ENCODE measurements at places on chromosomes 3 and 15.
A peak's percentile ranks its signal among the peaks of the same experiment; 100 is the strongest.

GRCh38 chr3:15164340-15164739, 41.7 kb upstream of the CAPN7 start:
- DNase-seq, result peak; percentile 34

DNA sequence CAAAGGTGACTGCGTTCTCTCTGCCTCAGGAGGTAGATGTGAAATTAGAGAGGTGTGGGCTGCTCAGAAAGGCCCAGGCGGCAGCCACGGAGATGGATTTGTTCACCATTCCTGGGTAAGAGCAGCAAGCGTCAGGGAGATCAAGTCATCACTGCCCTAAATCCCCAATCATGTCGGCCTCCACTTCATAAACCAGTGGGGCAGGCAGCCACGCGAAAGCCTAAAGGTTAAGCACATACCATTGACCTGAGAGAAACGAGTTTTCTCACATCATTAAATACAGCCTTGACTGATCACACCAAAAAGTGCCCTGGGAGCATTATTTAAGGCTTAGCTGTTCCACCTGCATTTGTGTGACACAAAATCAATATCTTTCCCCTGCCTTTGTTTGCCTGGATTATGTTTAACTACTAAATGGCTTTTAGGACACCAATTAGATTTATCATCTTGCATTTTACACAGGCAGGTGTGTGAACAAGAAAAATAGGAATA, 50.7 kb upstream of the FOXB1 start:
- no peak for DNase-seq

DNA sequence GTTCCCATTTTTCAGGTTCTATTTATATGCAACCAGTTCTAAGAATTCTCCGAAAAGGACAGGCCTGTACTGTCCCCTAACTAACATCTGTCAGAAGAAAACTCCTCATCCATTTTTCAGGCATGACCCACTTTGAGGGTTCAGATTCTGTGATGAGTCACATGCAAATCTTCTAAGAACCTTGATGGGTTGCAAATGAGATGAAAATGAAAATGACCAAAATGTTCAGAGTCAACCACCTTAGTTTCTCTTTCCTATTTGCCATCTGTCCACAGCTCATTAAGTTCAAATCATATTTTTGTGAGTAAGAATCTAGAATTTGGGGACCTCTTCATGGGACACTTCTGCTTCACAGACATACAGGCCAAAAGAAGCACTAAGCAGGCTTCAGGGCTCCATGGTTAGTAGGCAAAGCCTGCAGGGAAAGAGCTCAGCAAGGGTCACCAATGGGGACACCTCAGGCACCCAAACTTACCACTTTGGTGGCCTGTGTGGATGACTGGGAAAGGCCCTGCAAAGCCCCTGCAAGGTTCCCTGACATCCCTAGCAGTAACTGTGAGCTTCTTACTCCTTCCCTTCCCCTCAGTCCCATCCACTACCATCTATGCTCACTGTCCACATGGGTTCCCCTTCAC, 122.0 kb downstream of the WDR76 start:
- DNase-seq, result no peak

DNA sequence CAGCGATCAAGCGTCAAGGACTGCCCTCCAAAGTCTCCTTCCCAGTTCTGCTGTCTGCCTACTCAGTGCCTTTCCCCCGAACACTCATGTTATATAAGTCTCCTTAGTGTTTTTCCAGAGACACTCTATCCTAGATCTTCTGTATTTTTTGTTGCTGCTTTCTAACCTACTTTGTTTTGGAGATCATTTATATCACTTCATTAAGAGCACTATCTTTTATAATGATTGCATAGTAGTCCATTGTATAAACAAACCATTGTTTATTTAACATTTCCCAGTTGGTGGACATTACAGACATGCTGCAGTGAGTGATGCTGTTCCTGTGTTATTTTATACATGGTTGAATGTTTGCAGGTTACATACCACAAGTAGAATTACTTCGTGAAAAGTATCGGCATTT, 47.1 kb downstream of the SLC25A26 start:
- no peak for DNase-seq

DNA sequence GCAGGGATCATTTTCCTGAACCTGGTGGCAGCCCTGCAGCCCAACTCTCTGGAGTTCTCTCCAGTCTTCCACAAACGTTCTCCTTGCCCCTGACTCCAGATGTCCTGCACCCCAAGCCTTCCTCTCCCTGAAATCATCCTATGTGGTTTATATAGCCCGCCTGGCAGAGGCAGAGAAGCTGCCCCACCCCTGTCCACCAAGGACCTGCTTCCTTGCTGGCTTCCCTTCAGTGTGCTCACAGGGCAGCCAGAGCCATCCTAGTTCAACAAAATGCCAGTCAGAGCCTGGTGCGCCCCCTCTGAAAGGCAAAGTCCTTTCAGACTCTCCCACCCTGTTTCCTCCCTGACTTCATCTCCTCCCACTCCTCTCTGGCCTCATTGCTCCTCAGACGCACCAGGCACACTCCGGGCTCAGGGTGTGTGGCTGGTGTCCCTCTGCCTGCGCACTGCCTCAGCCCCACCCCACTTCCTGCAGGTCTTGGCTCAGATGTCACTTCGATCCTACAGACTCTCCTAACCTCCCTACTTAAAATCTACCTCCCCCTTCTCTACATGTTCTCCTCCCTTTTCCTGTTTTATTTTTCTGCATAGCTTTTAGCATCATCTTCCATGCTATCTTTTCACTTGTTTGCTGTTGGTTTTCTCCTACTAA, 5.9 kb downstream of the KBTBD13 start:
- DNase-seq, result no peak

- DNase-seq, result no peak
Observed at GRCh38 chr15:48300038-48300437, 31.2 kb upstream of the DUT start.

DNA sequence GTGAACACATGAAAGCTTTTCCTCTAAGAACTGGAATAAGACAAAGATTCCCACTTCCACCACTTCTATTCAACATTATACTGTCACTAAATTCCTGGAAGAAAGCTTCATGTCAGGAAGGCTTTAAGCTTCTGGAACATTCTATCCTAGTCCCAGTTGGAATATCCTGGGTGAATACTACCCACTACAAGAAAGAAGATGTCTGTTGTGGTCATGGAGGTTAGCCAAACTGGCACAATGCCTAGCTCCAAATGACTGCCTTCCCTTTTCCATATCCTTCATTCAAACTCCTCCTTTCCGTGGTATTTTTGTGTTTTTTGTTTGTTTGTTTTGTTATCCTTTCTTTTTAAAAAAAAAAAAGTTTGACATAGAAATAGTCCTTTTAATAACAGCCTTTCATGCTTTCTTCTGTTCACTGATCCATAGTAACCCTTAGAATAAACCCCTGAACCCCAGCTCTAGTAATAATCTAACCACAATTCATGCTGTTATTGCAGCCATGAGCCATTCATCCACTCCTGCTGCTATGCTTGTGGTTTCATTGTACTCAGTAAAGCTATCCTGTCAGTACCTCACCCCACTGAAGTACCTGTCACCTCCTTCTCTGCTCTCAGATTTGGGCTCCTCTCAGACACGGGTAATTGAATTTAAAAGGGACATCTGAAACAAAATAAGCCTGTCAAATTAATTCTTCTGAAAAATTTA, 447.5 kb downstream of the IGSF11 start:
- no peak for DNase-seq

GRCh38 chr3:41569632-41570305, 370.5 kb downstream of the CTNNB1 start:
- no peak for DNase-seq

DNA sequence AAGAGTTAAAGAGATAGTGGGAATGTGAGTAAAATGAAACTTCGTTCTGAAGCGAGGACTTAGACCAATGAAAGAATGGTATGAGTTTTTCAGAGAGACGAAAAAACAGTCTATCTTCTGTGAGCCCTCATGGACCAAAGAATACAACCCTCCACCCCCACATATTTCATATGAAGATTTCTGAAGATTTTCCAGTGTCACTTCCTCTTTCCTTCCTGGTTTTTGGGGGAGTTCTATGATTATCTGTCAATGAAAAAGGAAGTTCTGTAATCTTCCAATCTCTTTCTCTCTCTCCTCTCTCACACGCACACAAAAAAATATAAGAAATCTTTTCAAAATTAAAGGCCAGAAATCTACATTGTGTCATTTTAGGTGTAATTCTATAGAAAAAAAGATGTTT, 27.7 kb downstream of the CMSS1 start:
- DNase-seq, result no peak

DNA sequence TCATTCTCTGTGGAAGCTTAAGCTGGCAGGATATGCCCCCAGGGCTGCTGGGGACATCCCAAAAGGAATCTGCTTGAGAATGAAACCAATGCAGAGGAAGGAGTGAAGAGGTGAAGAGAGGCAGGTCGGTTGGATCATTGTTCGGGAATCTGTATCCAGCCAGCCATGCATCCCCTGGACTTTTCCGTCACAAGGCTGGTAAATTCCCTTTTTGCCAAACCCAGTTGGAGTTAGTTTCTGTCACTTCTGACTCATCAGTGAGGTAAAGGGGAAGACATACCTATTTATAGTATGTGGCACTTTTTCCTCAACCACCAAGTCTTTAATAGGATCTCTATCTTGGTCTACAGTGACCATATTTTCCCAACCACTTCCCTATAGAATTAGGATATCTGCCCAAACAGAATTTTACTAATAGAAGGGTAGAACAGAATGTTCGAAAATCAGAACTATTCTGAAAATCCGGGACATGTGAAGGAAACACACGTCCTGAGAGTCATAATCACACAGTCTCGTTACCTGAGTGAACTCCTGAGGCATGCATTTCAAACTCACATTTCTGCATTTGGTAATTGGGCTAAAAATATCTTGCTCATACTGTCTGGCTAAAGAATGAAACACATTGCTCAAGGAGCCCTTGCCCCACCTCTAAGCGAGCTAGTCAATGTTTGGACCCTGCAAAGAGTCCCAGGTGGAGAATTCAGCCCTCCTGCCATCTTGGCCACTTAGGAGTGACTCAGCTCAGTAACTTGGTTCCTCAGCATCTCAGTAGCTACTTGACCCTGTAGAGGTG, 289.7 kb upstream of the ADAMTS9 start:
- peak; percentile 60 for DNase-seq

GRCh38 chr3:195904368-195904767, 4.0 kb downstream of the TNK2 start:
- DNase-seq, result no peak

DNA sequence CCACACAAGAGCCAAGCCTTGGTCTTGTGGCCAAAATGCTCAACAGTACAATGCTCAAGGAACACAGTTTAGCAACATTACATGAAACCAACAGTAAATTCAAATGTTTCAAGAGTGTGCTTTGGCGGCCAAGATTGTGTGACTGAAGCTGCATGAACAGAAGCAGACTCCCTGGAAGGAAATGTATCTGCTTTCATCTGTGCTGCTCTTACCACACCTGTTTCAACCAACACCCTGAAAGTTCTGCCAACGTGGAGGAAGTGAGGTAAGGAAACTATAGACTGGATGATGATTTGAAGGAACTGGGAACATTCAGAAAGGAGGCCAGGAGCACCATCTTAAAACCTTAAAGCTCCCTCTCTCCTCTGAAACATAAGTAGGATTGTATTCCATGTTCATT, 55.7 kb downstream of the MB21D2 start:
- no peak for DNase-seq

- peak; percentile 77 for DNase-seq
Observed at GRCh38 chr3:197466586-197467399, 89.0 kb downstream of the BDH1 start.

GRCh38 chr15:47908486-47908885, 191.2 kb downstream of the SEMA6D start:
- no peak for DNase-seq

DNA sequence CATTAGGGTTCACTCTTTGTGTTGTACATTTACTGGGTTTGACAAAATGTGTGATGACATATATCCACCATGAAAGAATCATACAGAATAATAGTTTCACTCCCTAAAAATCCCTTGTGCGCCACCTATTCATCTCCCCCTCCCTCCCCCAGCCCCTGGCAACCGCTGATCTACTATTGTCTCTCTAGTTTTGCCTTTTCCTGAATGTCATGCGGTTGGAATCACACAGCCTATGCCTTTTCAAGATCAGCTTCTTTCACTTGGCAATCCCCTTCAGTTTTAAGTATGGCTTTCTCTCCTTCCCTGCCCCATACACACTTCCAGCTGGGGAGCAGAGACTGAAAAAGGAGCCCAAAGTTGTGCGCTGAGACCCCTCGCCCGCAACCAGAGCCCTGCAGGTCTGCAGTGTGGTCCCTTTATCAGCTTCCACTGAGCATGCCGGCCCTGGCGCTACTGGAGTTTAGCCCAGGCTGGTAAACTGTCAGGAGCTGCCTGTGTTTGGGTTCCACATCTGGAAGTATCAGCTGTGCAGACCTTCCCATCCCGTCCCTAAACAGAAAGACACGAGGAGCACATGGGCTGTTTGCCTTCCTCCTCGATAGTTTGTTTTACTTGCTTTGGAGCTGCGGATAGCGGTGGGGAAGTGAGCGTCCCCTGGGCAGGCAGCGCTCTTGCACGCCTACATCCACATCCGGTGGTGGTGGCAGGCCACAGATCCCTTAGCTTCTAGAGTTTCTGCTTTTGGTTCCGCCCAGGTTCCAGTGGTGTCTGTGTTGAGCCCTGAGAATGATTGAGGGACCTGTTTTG, 12.3 kb downstream of the BOC start:
- DNase-seq, result no peak

DNA sequence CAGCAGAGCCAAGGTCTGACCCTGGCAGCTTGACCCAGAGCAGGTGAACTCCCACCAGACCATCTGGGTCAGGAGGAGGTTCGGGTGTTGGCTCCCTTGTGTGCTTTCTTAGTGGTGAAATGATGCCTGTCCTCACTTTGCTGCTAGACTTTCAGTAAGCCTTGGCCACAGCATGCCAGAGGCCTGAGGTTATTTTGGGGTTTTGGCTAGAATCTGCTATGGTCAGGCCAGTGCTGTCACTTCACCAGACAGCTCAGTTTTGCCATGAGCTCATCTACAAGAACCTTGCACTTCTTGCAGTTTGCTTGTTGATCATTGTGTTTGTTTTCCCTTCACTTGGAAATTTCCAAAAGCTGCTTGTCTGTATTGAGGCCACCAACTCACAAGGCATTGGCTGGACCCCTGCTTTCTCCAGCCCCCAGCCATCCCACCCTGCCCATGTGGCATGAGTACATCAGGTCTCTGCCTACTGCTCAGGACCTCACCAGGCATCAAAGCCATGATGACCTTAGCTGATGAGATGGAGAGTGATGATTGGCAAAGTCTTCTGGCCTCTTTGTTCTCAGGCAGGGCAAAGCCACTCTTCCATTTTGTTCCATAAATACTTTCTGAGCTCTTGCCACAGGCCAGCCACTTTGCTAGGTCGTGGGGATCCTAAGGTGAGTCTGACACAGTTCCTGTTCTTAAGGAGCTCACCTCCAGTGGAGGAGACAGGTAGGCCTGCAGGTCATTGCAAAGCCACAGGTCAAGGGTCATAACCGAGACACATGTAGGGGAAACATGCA, 122.6 kb downstream of the ARNT2 start:
- peak; percentile 86 for DNase-seq

DNA sequence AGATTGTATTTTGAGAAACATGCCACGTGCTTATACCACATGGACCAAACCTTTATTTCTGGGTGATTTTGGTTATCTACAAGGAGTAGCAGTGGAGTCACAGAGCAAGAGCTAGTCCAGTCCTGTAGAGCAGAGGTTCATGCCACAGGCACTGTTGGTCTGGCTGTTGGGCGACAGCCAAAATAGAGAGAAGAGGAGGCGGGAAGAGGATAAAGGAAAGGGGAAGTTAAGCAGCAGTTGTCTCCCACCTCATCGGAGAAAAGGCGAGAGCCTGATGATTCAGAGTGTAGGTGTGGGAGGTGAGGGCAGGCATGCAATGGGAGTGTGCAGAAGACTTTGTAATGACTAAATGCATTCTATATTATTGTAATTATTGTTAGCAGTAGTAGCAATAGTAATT, 237.5 kb upstream of the ROPN1 start:
- no peak for DNase-seq

Measured in fibroblast of mammary gland (primary cell).